ENCODE measurements at places on chromosomes 2 and 18. TPM values are rescaled to one million over a fixed set of nuclear protein-coding genes. Genes with fewer than 3 reads are reported as not detected.

- DNase-seq: no peak
Measured at GRCh38 chr2:38925982-38926381, 36.3 kb downstream of the ARHGEF33 start.

DNA sequence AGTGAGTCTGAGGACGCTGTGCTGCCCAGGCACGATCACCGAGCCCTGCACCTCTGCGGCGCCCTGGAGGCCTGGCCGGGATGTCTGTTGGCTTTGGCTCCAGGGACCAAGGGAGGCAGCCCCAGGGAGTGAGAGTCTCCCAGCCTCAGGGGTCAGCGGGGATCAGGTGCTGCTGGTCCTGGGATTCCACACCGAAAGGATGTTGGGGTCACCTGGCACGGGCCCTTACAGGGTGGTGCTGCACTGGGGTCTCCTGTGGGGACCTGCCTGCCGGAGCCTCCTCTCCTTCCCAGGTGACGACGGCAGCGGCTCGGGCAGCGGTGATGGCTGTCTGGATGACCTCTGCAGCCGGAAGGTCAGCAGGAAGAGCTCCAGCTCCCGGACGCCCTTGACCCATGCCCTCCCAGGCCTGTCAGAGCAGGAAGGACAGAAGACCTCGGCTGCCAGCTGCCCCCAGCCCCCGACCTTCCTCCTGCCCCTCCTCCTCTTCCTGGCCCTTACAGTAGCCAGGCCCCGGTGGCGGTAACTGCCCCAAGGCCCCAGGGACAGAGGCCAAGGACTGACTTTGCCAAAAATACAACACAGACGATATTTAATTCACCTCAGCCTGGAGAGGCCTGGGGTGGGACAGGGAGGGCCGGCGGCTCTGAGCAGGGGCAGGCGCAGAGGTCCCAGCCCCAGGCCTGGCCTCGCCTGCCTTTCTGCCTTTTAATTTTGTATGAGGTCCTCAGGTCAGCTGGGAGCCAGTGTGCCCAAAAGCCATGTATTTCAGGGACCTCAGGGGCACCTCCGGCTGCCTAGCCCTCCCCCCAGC is 30.5 kb downstream of the GPC1 start:
- DNase-seq: no peak

DNA sequence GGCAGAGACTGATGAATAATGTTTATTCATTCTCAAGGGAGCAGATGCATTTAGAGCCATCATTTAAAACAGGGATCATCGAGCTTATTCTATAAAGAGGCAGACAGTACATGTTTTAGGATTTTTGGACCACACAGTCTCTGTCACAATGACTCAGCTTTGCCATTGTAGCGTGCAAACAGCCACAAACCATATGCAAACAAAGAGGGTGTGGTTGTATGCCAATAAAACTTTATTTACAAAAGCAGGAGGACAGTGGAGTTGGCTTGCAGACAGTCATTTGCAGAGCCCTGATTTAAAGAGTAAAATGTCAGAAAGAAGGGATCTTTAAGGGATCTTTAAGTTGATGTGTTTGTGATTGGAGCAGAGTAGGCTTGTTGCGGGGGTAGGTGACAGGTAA is 51.5 kb downstream of the SMIM21 start:
- DNase-seq: no peak

DNA sequence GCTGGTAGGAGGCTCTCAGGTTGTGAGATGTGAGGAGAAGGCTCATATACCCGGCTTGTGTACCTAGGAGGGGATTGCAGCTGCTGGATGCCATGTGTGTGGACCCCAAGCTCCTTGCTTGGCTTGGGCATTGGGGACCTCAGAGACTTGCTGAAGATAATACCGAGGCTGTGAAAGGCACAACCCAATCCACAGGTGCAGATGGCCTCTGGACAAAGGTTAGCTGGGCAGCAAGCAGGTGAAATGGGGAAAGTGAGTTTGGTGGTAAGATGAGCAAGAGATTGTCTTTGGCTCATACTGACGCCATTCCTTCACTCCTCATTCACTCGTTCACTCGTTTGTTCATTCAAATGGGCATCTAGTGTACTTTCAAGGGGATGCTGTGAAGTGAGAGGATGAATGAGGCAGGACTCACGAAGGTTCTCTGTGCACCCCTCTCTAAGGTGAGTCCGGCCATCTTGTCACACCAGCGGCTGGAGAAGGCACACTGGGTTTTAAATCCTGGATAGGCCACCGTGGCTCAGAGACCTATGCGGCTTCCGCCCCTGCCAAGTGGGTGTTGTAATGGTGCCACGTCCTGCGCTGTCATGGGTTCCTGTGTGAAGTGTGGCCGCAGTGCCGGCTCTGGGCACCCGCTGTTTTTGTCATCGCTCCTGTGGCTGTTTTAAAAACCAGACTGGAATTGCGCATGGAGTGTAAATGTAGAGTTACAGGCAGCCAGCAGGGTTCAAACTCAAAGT is 13.7 kb downstream of the FBLN7 start:
- no peak for DNase-seq

- DNase-seq: no peak
Measured at GRCh38 chr2:173432049-173432754, 77.5 kb downstream of the CDCA7 start.

DNA sequence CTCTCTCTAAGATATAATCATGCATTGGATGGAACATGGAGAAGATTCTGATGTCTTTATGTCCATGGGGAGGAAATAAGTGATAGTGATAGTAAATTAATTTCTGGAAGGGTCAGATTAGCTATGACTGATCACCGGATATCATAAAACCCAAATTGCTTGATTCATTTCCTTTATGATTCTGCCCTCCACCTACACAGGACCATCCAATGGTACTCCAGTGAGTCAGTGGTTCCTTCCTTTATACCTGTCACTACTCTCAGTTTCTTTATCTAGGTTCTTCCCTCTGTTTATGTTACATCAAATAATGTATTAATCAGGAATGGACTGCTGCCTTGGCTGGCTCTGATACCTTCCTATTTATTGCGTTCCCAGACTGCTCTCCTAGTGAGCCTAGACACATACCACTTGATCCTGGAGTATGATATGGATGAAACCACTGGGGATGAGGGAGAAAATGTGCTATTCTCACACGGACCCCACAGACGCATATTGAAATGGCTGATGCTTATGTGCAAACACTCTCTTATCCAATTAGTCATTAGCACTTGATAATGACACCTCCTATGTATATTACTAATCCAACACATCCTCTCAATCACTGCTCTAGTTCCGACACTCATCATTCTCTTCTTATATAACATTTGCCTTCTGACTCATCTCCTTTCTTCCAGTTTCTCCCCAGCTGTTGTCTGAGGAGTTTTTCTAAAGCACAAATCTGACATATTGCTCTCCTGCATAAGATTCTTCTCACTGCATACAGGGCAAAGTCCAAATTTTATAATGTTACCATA is 315.6 kb downstream of the INSIG2 start:
- no peak for DNase-seq

DNA sequence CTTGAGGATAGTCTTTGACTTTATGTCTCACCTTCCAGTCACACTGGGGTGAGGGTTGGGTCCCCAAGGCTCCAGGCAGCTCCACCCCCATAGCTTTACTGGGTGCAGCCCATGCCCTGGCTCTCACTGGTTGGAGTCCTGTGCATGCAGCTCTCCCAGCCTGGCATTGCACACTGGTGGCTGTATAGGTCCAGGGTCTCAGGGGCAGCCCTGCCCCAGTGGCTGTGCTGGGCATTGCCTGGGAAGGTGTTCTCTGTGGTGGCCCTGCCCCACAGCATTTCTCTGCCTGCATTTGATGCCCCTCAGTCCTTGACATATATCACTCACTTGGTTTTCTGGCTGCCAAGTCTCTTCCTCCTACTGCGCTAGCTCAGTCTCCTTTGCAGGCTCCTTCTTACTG is 21.2 kb downstream of the MPHOSPH10 start:
- no peak for DNase-seq

- no peak for DNase-seq
Measured at GRCh38 chr2:88220718-88221117, 50.6 kb downstream of the THNSL2 start.

- DNase-seq: no peak
Measured at GRCh38 chr2:232335859-232336215, 42.7 kb upstream of the ALPP start.

- DNase-seq: no peak
Measured at GRCh38 chr2:144705328-144706245, 185.7 kb upstream of the ZEB2 start.

DNA sequence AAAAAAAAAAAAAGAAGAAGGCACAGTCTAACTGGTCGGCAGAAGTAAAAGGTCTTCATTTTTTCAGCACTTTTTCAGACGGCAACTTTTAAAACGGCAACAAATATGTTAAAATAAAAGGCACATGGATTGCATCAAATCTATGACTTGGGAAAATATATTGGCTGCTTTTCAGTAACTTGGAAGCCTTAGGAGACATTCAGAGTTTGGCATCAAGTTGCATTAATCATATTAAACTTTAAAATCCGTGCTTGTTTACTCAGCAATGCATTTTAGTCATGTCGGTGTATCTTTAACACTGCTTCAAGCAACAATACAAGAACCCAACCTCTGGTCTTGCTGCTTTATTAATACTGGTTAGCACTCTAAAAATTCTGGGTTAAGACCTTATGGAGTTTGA is 111.1 kb downstream of the MEP1B start:
- DNase-seq: no peak

- peak; percentile 18 for DNase-seq
Measured at GRCh38 chr2:238945433-238946150, 97.7 kb downstream of the TWIST2 start.

GRCh38 chr18:71846716-71847115 is 697.4 kb downstream of the CBLN2 start:
- DNase-seq: no peak

- DNase-seq: no peak
Measured at GRCh38 chr2:85309699-85310321, 18.0 kb downstream of the TGOLN2 start.

DNA sequence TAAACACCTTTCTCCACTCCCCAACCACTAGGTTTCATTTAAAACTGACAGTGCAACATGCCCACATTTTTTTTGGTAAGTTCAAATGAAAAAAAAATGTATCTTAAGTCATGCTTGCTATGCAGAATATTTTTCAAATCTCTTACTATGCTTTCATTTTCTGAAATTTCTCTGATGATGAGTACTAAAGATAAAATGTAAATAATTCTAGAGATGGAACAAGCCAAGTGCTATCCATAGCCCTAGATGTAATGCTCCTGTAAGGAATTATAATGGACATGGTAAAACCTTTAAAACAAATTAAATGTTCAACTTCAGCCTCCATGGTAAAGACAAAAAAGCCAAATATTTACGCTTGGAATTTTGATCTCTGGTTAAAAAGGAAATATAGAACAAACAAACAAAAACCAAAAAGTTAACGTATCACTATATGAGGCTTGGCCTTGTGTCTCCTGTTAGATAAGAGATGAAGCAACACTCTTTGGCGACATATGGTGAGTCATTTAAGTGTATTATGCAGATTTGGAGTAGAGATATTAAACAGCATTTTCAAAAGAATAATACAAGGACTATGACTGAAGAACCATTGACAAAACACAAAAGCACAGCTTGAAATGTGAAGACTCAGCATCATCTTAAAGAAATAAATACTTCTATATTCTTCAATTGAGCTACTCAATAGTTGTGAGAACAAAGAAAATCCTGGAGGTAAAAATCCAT is 392.0 kb upstream of the LYPD1 start:
- DNase-seq: no peak

DNA sequence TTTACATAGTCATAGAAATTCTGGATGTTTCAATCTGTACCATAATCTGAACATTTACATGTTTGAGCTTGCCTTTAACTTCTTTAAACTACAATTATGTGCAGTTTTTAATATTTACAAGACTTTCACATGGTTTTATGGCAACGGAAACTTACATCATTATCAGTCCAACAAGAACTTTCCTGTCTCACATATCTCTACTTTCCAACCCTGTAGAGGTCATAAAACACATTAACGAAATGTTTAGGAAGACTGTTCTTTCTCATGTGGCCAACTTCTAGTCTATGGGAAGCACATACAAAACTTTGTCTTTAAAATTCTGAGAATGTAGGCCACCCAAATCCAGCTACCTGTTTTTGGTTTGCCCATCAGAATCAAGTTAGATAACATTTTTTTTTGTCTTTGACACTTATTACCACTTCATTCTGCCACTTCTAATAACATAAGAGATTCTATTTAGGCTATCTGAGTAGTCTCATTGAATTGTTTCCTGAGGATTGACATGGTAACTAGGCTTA is 693.2 kb downstream of the KCNJ3 start:
- DNase-seq: no peak

The CDH7 gene
- total RNA-seq: not detected

The LCT gene
- not detected for total RNA-seq

The MC5R gene
- 6.7 TPM for total RNA-seq

The SPP2 gene
- not detected for total RNA-seq

The ALKAL2 gene
- not detected for total RNA-seq

The LYG1 gene
- not detected for total RNA-seq

The IL1RN gene
- 0.41 TPM for total RNA-seq

The FSHR gene
- not detected for total RNA-seq

The CHRND gene
- total RNA-seq: not detected

Data from A172 (cell line).